ENCODE measurements at places on chromosomes 16 and 17. TPM values are rescaled to one million over a fixed set of nuclear protein-coding genes. Genes with fewer than 3 reads are reported as not detected.
A peak's percentile ranks its signal among the peaks of the same experiment; 100 is the strongest.

The TBC1D3H gene
- total RNA-seq: not detected

GRCh38 chr16:84103678-84104077, 13.1 kb downstream of the MBTPS1 start:
- H3K4me1 ChIP-seq: peaks cover 75% of the 10 kb centered on the region
- DNase-seq: no peak
- H3K36me3 ChIP-seq: peaks cover 35% of the 10 kb centered on the region

DNA sequence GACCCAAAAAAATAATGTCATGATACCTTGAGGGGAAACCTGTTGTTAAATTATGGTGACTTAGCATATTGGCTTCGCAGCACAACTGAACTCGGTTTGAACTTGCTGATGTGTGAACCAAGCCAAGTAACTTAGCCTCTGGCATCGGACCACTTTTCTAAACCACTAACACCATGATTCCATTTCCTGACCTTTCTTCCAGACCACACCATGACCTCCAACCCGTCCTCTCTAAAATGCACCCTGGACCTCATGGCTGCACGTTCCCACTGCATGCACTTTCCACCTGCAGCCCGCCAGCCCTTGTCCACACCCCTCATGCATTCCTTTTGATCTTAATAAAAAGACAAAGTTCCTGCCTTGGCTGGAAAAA, 29.3 kb downstream of the DYNLRB2 start:
- H3K4me1 ChIP-seq: no peaks in the 10 kb centered on the region
- H3K27ac ChIP-seq: no peak overlapping the region
- peaks cover 40% of the 10 kb centered on the region for H3K27me3 ChIP-seq
- H3K36me3 ChIP-seq: no peaks in the 10 kb centered on the region
- DNase-seq: no peak
- H3K4me3 ChIP-seq: no peak overlapping the region

The CCNF gene
- 0.96 TPM for total RNA-seq

The RBL2 gene
- total RNA-seq: 36.0 TPM

DNA sequence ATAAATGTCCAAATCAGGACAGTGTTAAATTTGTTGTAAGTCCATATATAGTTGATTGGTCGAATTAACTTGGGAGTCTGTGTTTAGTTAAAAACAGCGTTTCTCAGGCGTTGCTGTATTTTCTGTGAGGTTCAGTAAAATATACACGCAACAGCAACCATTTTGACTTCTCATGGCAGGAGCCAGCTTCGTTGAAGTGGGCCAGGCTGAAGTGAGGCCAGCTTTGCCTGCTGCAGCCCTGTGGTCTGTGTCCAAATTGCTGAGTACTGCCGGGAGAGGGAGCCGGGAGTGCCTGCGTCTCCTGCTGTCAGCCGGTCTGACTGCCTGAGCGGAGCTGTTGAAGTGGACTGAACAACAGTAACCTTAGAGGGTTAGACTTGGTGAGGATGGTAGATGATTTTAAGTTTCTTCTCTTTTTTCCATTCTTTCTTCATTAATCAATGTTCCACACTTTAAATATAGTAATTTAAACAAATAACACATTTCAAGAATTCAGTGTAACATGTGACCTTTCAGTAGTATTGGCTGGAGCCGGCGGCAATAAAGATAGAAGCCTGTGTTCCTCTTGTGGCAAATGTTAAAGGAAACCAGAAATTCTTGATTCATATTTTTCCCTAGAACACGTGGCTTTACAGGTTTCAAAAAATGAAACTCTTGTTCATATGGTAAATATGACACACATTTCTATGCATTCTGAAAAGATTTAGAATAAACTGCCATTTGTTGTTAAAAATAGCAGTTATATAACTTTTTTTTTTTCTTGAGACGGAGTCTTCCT, 37.0 kb upstream of the ZNF750 start:
- DNase-seq: peak; percentile 78
- H3K36me3 ChIP-seq: peaks cover 11% of the 10 kb centered on the region
- peaks cover 65% of the 10 kb centered on the region for H3K4me1 ChIP-seq
- no peak overlapping the region for H3K4me3 ChIP-seq

- peaks cover 1% of the 10 kb centered on the region for H3K27me3 ChIP-seq
- no peak for DNase-seq
- no peak overlapping the region for H3K27ac ChIP-seq
Measured at GRCh38 chr17:78278139-78278741, 46.8 kb downstream of the TMEM235 start.

The ANKRD40 gene
- 53.1 TPM for total RNA-seq

The CD300E gene
- total RNA-seq: 0.30 TPM

- no peaks in the 10 kb centered on the region for H3K4me1 ChIP-seq
- H3K4me3 ChIP-seq: no peak overlapping the region
- DNase-seq: no peak
- H3K27ac ChIP-seq: no peak overlapping the region
- no peaks in the 10 kb centered on the region for H3K27me3 ChIP-seq
- H3K36me3 ChIP-seq: no peaks in the 10 kb centered on the region
Measured at GRCh38 chr16:59047114-59047513, 313.0 kb upstream of the GOT2 start.

DNA sequence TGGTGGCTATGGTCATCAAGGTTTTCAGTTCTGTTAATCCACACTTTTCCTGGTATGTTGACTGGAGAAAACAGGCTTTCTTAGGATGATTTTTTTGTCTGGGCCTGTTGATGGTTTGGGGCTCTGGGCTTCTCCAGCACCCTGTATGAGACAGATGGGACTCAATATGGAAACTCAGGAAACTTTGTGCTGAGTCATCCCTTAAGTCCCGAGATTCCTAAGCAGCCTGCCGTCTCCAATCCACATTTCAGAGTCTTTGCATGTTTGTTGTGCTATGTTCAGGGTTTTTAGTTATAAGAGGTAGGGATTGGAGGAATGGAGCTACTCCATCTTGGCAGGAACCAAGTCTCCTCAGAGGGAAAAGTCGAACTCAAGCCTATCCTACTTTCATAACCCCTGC, 253.3 kb upstream of the FOXF1 start:
- no peaks in the 10 kb centered on the region for H3K4me1 ChIP-seq
- H3K36me3 ChIP-seq: no peaks in the 10 kb centered on the region
- DNase-seq: no peak
- no peak overlapping the region for H3K4me3 ChIP-seq
- no peak overlapping the region for H3K27ac ChIP-seq

DNA sequence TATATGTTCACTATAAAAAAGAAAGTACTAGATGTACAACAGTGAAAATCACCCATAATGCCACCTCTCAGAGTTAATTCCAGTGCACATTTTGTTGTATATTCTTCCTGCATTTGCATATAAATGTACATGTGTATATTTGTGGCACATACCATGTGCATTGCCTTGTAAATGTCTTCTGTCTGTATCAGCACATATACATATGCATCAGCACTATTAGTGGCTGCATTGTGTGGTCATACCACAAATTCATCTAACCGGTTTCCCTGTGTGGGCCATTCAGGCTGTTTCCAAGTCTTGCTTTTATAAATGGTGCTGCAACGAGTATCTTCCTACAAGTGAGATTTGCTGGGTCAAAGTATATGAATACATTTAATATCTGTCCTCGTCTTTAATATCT, 6.5 kb downstream of the KSR1 start:
- peaks cover 49% of the 10 kb centered on the region for H3K4me1 ChIP-seq
- no peaks in the 10 kb centered on the region for H3K36me3 ChIP-seq
- no peak for DNase-seq
- no peaks in the 10 kb centered on the region for H3K27me3 ChIP-seq
- no peak overlapping the region for H3K4me3 ChIP-seq
- H3K27ac ChIP-seq: no peak overlapping the region

The MIF4GD gene
- total RNA-seq: 11.9 TPM

The ABCC11 gene
- 0.05 TPM for total RNA-seq

Measured in left ventricle myocardium inferior (tissue), 1 donor.